ENCODE measurements at places on chromosomes 2 and 18.

GRCh38 chr18:74303936-74304335 lies 11.7 kb upstream of the C18orf63 start:
- DNase-seq = no peak

- DNase-seq = no peak
Observed at GRCh38 chr2:226797289-226797988, 2.2 kb downstream of the IRS1 start.

DNA sequence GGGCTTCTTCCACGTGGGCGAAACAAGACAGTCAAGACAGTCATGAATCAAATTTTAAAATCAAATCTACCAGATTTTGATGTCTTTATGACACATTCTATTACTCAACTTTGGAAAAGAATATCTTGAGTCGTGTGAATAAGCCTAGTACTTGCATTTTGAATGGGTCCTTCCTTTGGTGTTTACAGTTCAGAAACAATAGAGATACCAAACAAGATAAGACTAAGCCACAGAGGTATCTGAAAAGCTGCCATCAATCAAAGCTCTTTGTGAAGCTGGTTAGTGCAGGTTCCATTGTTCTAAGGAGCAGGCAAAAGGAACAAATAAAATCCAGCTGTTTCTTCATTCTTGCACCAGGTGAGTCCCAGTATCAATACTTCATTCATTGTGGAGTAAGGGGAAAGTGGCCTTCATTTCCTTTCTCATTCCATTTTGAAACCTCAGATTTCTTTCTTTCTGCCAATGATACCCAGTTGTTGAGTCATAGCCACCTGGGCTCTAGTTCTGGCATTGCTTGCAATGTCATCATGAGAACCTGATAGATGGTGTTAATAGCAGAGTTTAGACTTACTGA lies 151.7 kb upstream of the L3MBTL4 start:
- DNase-seq = no peak

GRCh38 chr18:9838144-9838877 lies 47.5 kb upstream of the TXNDC2 start:
- DNase-seq = no peak

GRCh38 chr2:239223310-239224198 lies 177.3 kb downstream of the HDAC4 start:
- no peak for DNase-seq

- DNase-seq = no peak
Observed at GRCh38 chr2:34371711-34372110, 772.6 kb upstream of the FAM98A start.

DNA sequence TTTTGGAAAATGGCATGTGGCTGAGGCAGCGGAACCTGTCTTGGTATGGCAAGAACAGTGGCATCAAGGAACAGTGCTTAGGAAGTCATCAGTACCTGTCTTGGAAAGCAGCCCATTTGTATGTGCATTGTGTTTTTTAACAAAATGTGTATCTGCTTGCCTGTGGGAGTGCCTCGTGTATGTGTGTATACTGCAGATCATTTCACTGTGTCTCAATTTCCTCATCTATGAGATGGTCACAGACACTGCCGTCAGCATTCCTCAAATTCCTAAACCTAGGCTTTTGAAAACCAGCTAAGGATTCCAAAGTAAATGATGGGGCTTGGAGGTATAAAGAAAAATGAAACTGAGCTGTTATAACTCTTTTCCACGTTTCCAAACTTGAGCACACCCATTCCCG lies 441.3 kb downstream of the RND3 start:
- DNase-seq = no peak
